ENCODE measurements at places on chromosomes 3 and 15.
A peak's percentile ranks its signal among the peaks of the same experiment; 100 is the strongest.

DNA sequence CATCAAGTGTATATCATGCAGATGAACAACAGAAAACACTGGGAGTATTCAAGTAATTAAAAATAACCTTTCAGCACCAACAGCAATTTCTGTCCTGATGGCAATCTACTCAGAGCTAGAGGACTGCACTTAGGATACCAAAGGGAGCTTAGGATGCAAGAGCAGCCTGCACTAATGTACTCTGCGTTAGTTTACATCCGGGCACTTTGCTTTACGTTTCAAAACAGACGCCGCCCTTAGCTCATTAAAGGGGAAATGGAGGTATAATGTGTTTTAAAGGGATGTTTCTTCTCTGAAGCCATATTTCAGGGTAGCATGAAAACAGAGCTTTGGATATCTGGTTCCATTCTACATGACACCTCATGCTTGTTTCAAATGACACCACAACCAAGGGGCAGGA, 14.0 kb upstream of the B3GNT5 start:
- no peak for DNase-seq

- DNase-seq = peak; percentile 69
Measured at GRCh38 chr15:40762919-40763800, 708 bp upstream of the GCHFR start.

DNA sequence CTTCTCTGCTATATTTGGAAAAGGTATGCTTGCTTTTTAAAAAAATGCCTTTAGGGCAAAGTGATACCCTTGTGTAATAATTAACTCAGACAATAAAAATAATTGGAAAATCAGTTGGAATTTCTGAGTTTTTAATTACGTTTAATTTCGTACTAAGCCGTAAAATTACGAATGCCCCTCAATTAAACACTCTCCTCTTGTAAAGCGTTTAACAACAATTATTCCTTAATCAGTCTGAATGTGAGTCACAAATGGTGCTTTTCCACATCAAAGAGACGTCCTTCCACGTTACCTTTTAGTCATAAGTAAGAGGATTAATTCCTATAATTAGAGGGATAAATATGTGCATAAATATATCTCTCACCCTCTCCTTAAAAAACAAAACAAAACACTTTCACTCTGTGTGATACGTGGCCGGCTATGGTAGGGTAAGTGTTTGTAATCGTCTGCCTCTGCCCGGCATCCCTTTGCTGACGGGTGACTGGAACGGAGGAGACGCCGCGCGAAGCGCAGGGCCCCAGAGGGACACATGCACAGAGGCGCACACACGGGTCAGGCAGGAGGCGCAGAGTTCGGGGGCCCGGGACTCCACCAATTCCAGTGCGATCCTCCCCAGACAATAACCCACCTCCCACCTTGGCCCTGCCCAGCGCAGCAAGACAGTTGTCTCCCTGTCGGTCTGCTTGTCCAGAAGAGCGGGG, 9.7 kb upstream of the MEIS2 start:
- DNase-seq = no peak

GRCh38 chr15:84979651-84980050, 2.0 kb upstream of the PDE8A start:
- DNase-seq = no peak

GRCh38 chr15:76139368-76140073, 79.7 kb downstream of the TMEM266 start:
- peak; percentile 83 for DNase-seq

- DNase-seq = no peak
Measured at GRCh38 chr3:55885721-55886120, 398.6 kb upstream of the WNT5A start.

GRCh38 chr15:89101302-89102193, 13.3 kb downstream of the ABHD2 start:
- DNase-seq = no peak

DNA sequence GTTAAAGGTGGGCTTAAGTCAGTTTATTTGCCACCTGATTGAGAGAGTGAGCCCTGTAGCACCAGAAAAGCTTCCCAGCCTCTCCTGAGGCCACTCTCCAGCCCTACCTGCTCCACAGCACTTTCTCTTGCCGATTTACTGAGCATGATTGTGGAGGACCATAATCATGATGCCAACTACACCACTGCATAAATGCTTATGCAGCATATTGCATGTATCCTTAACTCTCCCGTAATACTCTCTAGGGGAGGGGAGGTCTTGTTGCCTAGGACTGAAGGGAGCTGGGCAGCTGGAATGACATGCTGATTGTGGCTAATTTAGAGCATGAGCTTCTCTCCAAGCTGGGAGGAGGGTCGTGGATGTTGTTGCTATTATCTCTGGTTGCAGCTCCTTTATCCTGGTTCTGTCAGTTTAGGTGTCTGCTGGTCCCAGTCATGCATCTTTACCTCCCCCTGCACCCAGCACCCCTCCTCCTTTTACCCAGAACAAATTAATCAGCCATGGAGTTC, 54.3 kb downstream of the GPD1L start:
- no peak for DNase-seq

DNA sequence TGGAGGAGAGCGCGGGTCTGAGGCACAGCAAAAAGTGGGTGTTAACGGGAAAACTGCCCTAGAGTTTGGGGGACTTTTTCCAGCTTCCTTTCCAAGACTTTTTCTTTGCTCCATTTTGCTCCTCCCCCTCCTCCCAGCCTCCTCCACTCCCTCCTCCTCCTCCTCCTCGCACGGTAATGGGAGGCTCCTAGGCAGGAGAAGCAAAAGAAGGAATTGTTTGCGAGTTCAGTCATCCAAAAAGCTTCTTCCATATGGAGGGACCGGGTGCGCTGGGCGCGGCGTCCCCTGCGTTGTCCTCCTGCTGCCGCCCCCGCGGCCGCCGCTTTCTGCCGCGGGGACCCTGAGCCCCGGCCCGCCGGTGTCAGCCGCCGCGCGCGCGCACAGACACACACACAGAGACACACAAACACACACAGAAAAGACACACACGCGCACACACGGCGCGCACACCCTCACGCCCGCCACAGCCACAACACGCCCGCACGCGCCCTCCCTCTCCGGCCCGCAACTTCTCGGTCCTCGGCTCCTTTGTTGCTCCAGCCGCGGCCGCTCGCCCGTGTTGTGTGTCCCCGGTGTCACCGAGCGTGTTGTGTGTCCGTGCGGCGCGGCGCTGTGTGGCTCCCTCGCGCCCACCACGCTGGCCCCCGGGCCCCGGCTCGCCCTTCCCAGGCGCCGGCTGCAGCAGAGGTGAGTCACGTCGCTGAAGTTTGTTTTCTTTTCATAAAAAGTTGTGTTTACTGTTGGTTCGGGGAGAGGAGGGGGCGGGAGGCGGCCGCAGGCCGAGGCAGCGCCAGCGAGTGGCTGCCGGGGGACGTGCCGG, at the start of gene BOC:
TSS of gene BOC (plus strand) at position 228 of the 820 bp plus-strand sequence. CDS start 38,246 bp downstream, outside the sequence.
- no peak for DNase-seq

DNA sequence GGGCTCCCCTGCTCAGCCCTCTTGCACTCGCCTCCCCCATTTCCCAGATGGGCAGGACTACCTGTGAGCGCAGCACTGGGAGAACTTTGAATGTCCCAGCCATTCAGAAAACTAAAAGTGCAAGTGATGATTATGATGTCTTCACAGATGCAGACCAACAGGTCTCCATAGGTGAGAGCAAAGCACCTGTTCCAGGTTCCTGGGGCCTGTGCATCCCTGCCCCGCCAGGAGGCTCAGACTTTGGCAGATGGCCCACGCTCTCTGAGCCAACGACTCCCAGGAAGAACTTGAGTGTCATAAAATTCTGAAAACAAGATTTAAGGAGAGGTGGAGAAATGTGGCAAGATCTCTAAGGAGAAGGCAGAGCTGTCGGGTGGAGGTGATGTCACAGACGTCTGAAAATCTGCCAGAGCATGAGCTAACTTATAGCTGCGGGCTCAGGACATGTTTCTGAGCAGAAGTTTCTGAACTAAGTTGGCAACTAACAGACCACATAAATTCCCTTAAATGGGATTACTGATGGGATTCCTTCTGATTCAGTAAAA, 110.8 kb upstream of the IGF1R start:
- DNase-seq = no peak

GRCh38 chr15:75170711-75171341, 30.9 kb upstream of the C15orf39 start:
- DNase-seq = no peak

GRCh38 chr3:153295901-153296300, 133.9 kb downstream of the RAP2B start:
- no peak for DNase-seq

DNA sequence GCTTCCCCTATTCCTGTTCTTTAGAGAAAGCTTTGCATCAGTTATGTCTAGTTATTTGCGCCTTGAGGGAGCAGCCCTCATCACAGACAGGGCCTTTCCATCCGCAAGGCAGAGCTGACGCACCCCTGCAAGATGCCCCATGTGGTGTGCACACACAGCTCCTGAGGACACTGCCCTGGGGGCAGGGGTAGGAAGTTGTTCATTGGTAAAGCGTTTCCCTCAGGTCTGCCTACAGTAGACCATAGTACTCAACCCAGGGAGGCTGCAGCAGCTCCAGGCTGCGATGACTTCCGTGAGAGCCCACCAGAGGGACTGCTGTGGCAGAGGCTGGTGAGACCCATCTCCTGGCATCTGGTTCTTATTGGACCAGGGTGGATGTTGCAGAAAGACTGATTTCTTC, 55.1 kb upstream of the PLXNA1 start:
- no peak for DNase-seq

- DNase-seq = no peak
Measured at GRCh38 chr15:57923306-57923705, 142.2 kb downstream of the ALDH1A2 start.

DNA sequence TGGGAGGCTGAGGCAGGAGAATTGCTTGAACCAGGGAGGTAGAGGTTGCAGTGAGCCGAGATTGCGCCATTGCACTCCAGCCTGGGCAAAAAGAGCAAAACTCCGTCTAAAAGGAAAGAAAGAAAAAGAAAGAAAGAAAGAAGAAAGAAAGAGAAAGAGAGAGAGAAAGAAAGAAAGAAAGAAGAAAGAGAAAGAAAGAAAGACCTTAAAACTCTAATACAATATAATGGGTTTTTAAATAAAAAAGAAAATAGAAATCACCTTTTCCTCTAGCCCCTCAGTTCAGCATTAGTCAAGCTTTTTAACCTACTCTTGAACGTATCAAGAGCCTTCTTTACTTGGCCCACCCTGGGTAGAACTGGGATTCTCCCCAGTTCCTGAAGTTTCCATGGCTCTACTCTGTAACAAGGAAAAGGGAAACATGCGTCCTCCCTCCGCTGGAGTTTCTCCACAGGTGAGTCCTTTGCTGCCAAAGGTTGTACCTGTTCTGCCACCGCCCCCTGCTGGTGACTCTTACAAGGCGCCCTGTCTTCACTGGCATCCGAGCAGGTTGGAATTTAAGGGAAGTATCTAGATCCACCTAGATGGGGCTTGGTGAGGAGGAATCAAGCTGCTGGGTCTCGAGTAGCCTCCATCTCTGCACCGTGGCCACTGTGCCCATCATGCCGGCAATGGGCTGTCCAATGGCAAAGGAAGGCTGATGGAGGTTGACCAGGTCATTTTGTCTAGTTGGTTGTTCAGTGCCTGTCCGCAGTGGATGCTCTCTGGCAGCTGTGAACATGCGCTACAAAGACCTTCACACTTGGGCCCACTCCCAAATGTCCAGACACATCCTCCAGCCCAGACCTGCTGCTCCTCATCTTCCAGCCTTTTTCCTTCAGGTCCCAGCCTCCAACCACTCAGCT, 20.6 kb upstream of the EPHB3 start:
- peak; percentile 50 for DNase-seq

GRCh38 chr3:149091983-149092382, 5.7 kb upstream of the HLTF start:
- DNase-seq = no peak

DNA sequence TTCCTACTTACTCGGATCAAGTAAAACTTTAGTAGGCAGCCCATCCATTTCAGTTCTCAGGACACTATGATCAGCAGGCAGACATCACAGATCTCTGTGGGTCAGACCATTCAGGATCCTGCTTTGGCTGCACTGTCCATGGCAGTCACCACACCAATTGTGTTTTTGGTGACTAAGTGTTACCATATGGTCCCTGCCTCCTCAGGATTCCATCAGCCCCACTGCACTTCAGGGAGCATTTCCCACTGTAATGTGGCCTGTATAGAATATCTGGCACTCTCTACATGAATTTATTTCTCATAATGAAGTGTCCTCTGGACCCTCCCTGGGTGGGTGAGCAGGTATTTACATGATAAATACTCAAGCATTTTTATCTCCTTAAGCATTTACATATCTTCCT, 41.3 kb downstream of the ZNF445 start:
- DNase-seq = no peak

GRCh38 chr15:78419367-78419766, 18.6 kb upstream of the IREB2 start:
- no peak for DNase-seq

- DNase-seq = peak; percentile 56
Measured at GRCh38 chr15:35306361-35306981, 221.4 kb upstream of the NANOGP8 start.

- peak; percentile 65 for DNase-seq
Measured at GRCh38 chr3:80094589-80094988, 326.8 kb upstream of the ROBO1 start.

GRCh38 chr3:103319912-103320311, 885.1 kb downstream of the ZPLD1 start:
- no peak for DNase-seq

GRCh38 chr3:153628591-153628990, 466.6 kb downstream of the RAP2B start:
- no peak for DNase-seq
